Colonic mucosa (tissue), 4 donors: ENCODE measurements at places on chromosomes 1 and 21. TPM values are rescaled to one million over a fixed set of nuclear protein-coding genes. Genes with fewer than 3 reads are reported as not detected.

The NFASC gene
- total RNA-seq = 13.9 TPM

The GCSAML gene
- 0.40 TPM for total RNA-seq

The C1orf141 gene
- total RNA-seq = not detected

The CHD1L gene
- total RNA-seq = 34.7 TPM

The UMODL1 gene
- total RNA-seq = 0.37 TPM

The FLG gene
- total RNA-seq = not detected

The S100A14 gene
- total RNA-seq = 565 TPM

The CFHR3 gene
- total RNA-seq = not detected

DNA sequence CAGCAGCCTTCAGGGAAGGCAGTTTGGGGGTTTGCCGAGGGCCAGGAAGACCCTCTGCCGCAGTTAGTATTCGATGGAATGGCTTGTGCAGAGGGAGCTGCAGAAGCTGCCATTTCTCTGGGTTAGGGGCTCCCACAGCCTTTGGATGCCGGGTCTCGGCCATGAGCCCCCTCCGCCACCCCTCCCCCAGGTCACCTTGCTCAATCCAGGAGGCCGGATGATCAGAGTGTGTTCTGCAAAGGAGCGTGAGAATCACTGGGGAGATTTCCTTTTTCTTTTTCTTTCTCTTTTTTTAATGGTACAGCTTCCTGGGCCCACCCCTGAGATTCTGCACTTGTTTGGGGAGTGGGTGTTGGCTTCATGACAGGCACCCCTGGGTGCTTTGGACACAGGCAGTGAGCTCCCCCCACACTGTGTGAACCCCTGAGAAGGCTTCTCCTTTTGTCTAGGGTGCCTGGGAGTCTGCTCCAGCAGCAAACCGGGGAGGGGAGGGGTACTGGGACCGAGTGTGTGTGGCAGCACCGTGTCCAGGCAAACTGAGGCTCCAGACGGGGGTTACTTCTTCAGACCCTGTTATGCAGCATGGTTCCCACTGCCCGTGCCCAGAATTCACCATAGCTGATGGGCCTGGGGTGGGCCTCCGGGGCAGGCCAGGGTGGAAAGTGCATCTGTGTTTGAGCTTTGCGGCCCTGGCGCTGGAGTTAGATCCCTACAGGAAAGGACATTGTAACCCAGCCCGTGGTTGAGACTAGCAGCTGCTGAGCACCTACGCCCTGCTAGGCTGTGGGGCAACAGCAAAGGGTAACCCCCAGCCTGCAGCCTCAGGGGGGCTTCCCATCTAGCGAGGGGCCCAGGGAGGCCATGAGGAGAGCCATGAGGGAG, 18.5 kb downstream of the TNFRSF1B start:
- H3K4me1 ChIP-seq = peaks cover 7% of the 10 kb centered on the region
- H3K27me3 ChIP-seq = no peaks in the 10 kb centered on the region
- peak overlapping the region; percentile 82 for H3K27ac ChIP-seq
- no peak for DNase-seq

DNA sequence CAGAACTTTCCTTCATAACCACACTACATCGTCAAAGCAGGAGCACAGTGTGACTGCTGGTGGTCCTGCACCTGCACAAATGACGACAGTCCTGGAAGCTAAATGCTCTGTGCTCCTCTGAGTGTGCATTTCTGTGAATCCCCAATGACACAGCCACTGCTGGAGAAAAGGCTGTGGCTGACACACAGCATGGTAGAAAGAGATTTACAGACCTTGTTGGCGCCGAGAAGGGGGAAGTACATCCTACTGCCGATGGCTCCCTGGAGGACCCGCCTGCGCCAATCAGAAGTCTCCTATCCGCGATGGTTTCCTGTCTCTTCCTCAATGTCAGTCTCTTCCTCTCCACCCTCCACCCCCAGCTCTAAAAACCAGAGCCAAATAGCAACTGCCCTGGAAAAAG, 115.4 kb upstream of the RAB4A start:
- DNase-seq = no peak
- no peaks in the 10 kb centered on the region for H3K36me3 ChIP-seq
- H3K4me1 ChIP-seq = no peaks in the 10 kb centered on the region
- no peak overlapping the region for H3K4me3 ChIP-seq
- H3K27me3 ChIP-seq = no peaks in the 10 kb centered on the region
- no peak overlapping the region for H3K27ac ChIP-seq

- H3K4me3 ChIP-seq = no peak overlapping the region
- H3K27me3 ChIP-seq = peaks cover 92% of the 10 kb centered on the region
- H3K27ac ChIP-seq = no peak overlapping the region
- DNase-seq = no peak
- peaks cover 19% of the 10 kb centered on the region for H3K4me1 ChIP-seq
- no peaks in the 10 kb centered on the region for H3K36me3 ChIP-seq
Observed at GRCh38 chr1:63320022-63320721, 2.2 kb upstream of the FOXD3 start.

DNA sequence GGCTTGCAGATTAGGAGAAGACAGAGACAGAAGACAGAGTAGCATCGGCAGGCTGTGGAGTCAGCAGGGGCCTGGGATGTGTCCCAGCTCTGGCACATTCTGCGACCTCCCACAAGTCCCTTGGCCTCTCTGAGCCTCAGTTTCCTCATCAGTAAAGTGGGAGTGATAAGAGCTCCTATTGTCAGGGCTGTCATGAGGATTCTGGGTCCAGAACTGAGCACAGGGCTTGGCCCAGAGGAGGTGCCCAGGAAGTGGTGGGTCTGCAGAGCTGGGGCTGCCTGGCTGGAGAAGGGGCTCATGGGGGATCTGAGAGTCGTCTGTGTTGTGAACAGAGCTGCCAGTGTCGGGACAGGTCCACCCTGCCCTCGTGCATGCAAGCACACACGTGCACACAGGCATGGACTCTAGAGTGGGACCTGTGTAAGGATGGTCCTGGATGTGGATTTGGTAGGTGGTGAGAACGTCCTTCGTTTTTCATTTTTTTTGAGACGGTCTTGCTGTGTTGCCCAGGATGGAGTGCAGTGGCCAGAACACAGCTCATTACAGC, 262.9 kb downstream of the PTPRU start:
- no peaks in the 10 kb centered on the region for H3K4me1 ChIP-seq
- no peak for DNase-seq
- H3K36me3 ChIP-seq = no peaks in the 10 kb centered on the region
- no peak overlapping the region for H3K4me3 ChIP-seq
- H3K27me3 ChIP-seq = no peaks in the 10 kb centered on the region

DNA sequence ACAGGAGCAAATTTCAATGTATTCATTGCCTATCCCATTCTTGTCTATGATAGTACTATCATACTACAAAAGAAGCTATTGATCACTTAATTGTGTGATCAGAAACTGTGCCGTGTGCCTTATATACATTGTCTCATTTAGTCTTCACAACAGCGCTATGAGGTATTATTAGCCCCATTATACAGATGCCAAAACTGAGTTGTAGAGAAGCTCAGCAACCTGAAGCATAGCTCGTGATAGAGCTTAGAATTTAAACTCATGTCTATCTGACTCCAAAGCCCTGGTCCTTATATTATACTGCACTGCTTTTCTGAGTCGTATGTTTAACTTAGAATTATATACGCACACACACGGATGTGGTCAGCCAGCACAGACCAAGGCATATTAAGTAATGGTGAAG, 315.1 kb downstream of the NFIA start:
- H3K27me3 ChIP-seq = no peaks in the 10 kb centered on the region
- no peaks in the 10 kb centered on the region for H3K36me3 ChIP-seq
- no peaks in the 10 kb centered on the region for H3K4me1 ChIP-seq
- no peak overlapping the region for H3K4me3 ChIP-seq
- DNase-seq = no peak

DNA sequence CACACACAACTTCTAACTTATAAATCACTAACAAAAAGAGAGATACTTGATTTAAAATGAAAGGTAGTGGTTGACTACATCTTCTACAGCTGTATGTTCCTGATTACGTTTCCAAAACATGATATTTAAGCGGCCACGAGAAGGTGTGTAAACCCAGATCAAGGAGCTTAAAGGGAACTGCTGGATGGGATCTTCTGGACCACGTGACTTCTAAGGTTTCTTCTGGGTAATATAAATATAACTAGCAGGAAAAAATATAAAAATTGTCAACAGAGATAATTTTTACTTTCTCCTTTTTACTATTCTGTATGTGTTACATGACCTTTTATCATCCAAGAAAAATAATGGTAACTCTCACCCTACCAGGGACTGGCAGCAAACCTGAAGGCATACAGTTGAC, 66.2 kb downstream of the TTLL7 start:
- no peak overlapping the region for H3K4me3 ChIP-seq
- no peaks in the 10 kb centered on the region for H3K36me3 ChIP-seq
- DNase-seq = no peak
- no peak overlapping the region for H3K27ac ChIP-seq
- no peaks in the 10 kb centered on the region for H3K4me1 ChIP-seq

- H3K4me3 ChIP-seq = no peak overlapping the region
- H3K36me3 ChIP-seq = no peaks in the 10 kb centered on the region
- H3K4me1 ChIP-seq = no peaks in the 10 kb centered on the region
- no peak for DNase-seq
- no peak overlapping the region for H3K27ac ChIP-seq
Observed at GRCh38 chr21:40841524-40842196, 5.3 kb downstream of the DSCAM start.

- no peaks in the 10 kb centered on the region for H3K36me3 ChIP-seq
- peaks cover 6% of the 10 kb centered on the region for H3K4me1 ChIP-seq
- DNase-seq = no peak
- no peak overlapping the region for H3K27ac ChIP-seq
- H3K27me3 ChIP-seq = peaks cover 3% of the 10 kb centered on the region
- no peak overlapping the region for H3K4me3 ChIP-seq
Observed at GRCh38 chr1:162021124-162021523, 2.5 kb downstream of the OLFML2B start.

GRCh38 chr1:30908696-30909364, at the start of gene SDC3:
SDC3 (minus strand) TSS chr1:30908758; CDS start chr1:30908586, 172 bp downstream.
- H3K36me3 ChIP-seq = no peaks in the 10 kb centered on the region
- H3K4me3 ChIP-seq = peak within 1 kb of the TSS; percentile 42
- H3K4me1 ChIP-seq = peaks cover 11% of the 10 kb centered on the region
- H3K27me3 ChIP-seq = no peaks in the 10 kb centered on the region
- peak within 1 kb of the TSS; percentile 44 for H3K27ac ChIP-seq

DNA sequence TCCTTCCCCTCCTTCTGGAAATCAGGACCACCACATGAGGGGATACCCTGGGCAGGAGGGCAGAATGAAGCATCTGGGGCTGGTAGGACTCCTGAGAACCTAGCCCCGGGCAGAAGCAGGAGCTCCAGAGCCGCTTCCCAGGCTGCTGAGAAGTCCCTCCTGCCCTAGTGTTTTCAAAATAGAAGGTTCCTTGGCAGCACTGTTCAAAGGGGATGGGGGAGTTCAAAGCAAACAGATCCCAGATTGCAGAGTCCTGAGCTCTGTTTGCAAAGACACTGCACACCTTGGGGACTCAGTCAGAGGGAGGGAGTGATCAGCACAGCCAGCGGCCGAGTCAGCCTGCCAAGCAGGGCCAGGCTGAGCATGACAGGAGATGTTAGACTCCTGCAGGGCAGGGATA, 177.8 kb downstream of the PTPRU start:
- no peak overlapping the region for H3K4me3 ChIP-seq
- no peaks in the 10 kb centered on the region for H3K27me3 ChIP-seq
- H3K36me3 ChIP-seq = no peaks in the 10 kb centered on the region
- H3K4me1 ChIP-seq = no peaks in the 10 kb centered on the region

GRCh38 chr1:224689374-224689773, 73.3 kb downstream of the CNIH3 start:
- no peak for DNase-seq
- H3K27me3 ChIP-seq = no peaks in the 10 kb centered on the region
- H3K36me3 ChIP-seq = no peaks in the 10 kb centered on the region
- no peaks in the 10 kb centered on the region for H3K4me1 ChIP-seq
- no peak overlapping the region for H3K4me3 ChIP-seq
- H3K27ac ChIP-seq = no peak overlapping the region

GRCh38 chr1:235974616-235975015, 90.3 kb downstream of the NID1 start:
- H3K27me3 ChIP-seq = no peaks in the 10 kb centered on the region
- no peak overlapping the region for H3K4me3 ChIP-seq
- no peak for DNase-seq
- H3K36me3 ChIP-seq = no peaks in the 10 kb centered on the region

GRCh38 chr1:70112838-70113237, 92.5 kb downstream of the LRRC40 start:
- H3K4me3 ChIP-seq = no peak overlapping the region
- H3K36me3 ChIP-seq = no peaks in the 10 kb centered on the region
- H3K27ac ChIP-seq = no peak overlapping the region
- DNase-seq = no peak
- H3K4me1 ChIP-seq = no peaks in the 10 kb centered on the region
- no peaks in the 10 kb centered on the region for H3K27me3 ChIP-seq

- H3K27ac ChIP-seq = no peak overlapping the region
- H3K4me1 ChIP-seq = no peaks in the 10 kb centered on the region
- H3K36me3 ChIP-seq = no peaks in the 10 kb centered on the region
- peak; percentile 65 for DNase-seq
- H3K4me3 ChIP-seq = no peak overlapping the region
- no peaks in the 10 kb centered on the region for H3K27me3 ChIP-seq
Observed at GRCh38 chr1:115665319-115666096, 23.7 kb downstream of the VANGL1 start.

- H3K4me1 ChIP-seq = no peaks in the 10 kb centered on the region
- peaks cover 11% of the 10 kb centered on the region for H3K27me3 ChIP-seq
- H3K36me3 ChIP-seq = no peaks in the 10 kb centered on the region
- no peak overlapping the region for H3K27ac ChIP-seq
Observed at GRCh38 chr1:207911856-207912760, 1.2 kb upstream of the CD34 start.

- DNase-seq = no peak
- H3K36me3 ChIP-seq = no peaks in the 10 kb centered on the region
- H3K27ac ChIP-seq = no peak overlapping the region
Observed at GRCh38 chr21:16304174-16305095, 574.7 kb downstream of the USP25 start.

DNA sequence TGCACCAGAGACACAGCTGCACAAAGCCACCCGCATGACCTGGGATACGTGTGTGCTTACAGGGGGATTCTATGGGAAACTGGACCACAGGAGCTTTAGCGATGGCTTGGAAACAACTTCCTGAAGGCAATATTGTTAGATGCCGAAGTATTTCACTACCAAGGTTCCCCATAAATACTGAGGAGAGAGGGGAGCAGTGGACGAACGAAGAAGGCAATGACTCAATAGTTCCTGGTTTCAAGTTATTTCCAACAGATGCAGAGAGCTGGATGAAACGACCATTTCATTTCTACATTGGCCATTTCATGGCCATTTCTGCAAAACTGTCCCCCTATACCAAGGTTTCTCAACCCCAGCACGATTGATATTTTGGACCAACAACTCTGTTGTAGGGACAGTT, 61.3 kb downstream of the CD34 start:
- no peaks in the 10 kb centered on the region for H3K36me3 ChIP-seq
- no peak for DNase-seq
- no peak overlapping the region for H3K4me3 ChIP-seq
- peak overlapping the region; percentile 43 for H3K27ac ChIP-seq

GRCh38 chr21:45317398-45318145, 29.9 kb upstream of the POFUT2 start:
- H3K27ac ChIP-seq = peak overlapping the region; percentile 50
- no peak for DNase-seq
- H3K4me3 ChIP-seq = no peak overlapping the region
- no peaks in the 10 kb centered on the region for H3K27me3 ChIP-seq
- no peaks in the 10 kb centered on the region for H3K36me3 ChIP-seq
